ENCODE measurements at places on chromosomes 1 and 21.

GRCh38 chr1:110235834-110236682 is 25.9 kb downstream of the KCNC4 start:
- DNase-seq = no peak

DNA sequence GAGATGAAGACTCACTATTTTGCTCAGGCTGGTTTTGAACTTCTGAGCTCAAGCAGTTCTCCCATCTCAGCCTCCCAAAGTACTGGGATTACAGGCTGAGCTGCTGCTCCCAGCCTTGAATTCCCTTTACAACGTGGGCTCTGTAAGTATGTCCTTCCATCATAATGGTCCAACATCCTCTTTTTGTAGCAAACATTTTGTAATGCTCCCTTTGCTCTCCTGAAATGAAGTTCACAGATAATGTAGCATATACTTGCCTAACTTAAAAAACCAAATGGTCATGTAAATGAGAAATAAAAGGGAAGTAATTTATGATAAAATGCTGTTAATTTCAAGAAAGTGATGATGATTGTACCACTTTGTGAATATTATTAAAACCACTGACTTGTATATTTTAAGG is 30.5 kb upstream of the THEM4 start:
- no peak for DNase-seq

GRCh38 chr1:173444757-173445156 is 32.4 kb upstream of the PRDX6 start:
- DNase-seq = no peak

GRCh38 chr1:112006416-112007025 is 17.1 kb upstream of the KCND3 start:
- no peak for DNase-seq

DNA sequence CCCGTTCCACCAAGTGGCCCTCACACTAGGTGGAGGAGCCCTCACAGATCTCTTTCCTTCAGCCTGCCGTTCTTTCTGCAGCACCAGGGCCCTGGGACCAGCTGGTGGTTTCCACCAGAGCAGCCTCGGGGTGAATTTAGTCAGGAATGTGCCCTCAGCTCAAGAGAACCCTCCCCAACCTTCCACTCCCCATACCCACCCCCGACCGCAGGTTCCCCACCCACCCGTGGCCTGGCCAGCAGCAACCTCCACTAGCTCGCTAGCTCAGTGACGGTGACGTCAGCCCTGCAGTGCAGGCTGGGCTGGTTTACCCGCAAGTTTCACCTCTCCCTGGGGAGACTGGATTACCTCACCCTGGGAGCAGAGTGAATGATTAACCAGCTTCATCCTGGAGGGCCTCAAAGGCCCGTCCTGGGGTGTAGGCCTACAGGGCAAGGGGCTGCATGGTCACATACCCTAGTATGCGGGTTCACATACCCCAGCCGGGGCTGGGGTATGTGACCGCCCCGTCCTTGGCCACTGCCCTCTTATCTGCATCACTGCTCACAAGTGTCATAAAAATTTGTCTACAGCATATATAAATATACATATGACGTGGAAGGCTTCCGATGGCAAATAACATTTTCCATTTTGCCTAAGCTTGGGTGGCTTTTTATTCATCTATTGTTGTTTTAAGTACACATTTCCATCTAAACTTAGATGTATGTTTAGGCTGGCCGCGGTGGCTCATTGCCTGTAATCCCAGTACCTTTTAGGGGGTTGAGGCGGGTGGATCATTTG is 24.5 kb downstream of the ELF3 start:
- no peak for DNase-seq

DNA sequence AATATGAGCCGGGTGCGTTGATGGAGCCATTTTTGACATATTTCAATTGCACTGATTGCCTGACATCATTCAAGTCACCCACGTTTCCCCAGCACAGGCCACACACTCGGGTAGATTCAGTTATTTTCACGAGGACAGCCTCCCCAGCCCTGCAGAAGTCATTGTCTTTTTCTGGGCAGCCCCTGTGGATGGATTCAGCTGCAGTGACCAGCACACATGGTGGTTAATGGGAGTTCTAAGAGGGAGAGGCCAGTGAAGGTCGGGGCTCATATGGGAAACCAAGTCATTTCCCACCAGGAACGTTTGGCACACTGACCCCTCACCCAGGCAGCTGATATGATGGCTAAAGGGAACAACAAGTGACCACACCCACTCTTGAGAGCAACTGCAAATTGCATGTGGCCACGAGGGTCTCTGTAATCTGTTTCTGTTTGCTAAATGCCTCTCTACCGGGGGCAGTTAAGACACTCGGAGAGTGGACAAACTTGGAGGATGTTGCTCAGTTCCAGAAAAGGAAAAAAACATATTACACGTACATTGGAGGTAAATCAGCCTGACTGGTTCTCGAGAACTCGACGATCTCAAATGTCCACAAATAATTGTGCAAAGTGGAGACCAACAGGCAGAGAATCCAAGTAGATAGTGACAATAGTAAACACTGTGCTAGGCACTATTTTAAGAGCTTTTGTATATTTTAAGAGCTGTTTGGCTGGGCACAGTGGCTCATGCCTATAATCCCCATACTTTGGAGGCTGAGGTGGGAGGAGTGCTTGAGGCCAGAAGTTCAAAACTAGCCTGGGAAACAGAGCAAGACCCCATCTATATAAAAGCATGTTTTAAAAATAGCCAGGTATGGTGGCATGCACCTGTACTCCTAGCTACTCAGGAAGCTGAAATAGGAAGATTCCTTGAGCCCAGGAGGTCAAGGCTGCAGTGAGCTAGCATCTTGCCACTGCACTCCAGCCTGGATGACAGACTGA is 167.2 kb upstream of the IRF2BP2 start:
- DNase-seq = no peak

- no peak for DNase-seq
These were observed 172.3 kb downstream of the SIPA1L2 start for GRCh38 chr1:232457595-232457994.

DNA sequence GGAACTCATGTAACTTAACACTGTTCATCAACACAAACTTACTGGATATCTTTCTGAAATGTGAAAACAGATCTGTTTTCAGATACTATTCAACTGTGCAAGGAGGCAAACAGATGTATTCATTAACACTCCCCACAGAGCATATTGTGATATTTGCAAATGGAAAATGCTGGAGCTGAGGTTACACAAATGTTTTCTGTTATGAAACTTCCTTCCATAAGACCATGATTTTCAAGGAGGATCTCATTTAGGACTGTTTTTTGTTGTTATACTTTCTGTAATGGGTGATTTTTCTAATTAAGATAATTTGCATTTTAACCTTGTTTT is 56.1 kb downstream of the GABPA start:
- no peak for DNase-seq

DNA sequence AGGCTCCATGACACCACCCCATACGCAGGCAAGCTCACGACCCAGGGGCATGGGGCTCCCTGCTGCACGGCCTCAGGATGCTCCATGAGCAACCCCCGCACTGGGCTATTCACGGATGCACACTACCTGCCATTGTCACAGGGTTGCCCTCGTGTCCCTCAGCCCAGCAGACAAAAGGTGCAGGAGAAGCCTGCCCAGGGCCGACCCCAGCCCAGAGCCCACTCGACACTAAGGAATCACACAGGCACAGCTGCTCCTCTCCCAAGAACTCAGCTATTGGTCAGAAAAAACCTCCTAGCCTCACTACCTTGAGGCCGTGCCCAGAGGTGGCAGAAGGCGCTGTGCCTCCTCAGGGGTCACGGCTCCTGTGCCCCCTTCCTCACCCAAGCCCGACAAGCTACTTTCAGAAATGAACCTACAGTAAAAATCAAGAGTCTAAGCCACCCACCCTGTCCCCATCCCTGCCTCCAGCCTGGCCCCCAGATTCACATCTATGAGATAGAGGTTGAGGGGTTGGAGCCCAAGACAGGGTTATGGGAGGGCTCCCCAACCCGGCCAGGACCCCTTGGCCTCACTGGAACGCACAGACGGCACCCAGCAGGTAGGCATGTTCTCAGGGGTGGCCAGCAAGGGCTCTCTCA is 6.4 kb upstream of the SPATC1L start:
- DNase-seq = no peak

GRCh38 chr1:26697978-26698849 is 2.4 kb downstream of the ARID1A start:
- no peak for DNase-seq

DNA sequence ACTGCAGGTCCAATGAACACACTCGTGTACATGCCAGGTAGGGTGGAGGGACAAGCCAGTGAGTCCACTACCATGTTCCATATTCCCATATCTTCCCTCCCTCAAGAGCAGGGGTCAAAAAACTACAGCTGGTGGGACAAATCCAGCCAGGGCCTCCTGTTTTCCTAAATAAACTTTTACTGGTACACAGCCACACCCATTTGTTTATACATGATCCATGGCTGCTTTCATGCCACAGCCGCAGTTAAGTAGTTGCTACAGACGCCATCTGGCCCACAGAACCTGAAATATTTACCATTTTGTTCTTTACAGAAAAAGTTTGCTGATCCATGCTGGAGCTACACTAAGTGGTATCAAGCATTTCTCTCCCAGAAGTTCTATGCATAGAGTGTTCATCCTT is 42.4 kb downstream of the CASQ2 start:
- DNase-seq = no peak

DNA sequence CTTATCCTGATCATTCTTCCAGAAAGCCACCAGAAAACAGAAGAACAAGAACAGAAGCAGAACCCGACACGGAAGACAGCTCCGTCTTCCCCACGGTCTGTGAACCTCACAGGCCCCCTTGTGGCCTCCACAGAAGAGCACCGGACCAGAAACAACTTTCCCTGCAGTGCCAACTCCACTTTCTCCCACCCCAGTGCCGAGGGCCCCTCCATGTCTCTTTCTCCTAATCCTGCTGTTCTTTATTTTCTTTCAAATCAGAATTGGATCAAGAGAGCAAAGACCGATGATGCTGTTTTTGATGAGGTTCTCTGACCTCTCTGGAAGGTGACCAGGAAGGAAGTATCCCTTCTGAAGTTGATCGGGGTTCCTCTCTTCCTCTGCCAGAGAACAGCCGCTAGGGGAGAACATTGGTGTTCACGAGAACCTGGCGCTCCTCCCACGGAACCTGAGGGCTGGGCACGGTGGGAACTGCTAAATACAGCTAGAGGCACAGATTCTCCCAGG is 58.9 kb upstream of the CTTNBP2NL start:
- DNase-seq = no peak

GRCh38 chr1:200628223-200628881 is 7.8 kb upstream of the KIF14 start:
- no peak for DNase-seq

- DNase-seq = no peak
These were observed 184.8 kb upstream of the VAMP3 start for GRCh38 chr1:7586031-7586941.

- DNase-seq = no peak
These were observed 11.3 kb downstream of the DCAF8 start for GRCh38 chr1:160251011-160251410.

DNA sequence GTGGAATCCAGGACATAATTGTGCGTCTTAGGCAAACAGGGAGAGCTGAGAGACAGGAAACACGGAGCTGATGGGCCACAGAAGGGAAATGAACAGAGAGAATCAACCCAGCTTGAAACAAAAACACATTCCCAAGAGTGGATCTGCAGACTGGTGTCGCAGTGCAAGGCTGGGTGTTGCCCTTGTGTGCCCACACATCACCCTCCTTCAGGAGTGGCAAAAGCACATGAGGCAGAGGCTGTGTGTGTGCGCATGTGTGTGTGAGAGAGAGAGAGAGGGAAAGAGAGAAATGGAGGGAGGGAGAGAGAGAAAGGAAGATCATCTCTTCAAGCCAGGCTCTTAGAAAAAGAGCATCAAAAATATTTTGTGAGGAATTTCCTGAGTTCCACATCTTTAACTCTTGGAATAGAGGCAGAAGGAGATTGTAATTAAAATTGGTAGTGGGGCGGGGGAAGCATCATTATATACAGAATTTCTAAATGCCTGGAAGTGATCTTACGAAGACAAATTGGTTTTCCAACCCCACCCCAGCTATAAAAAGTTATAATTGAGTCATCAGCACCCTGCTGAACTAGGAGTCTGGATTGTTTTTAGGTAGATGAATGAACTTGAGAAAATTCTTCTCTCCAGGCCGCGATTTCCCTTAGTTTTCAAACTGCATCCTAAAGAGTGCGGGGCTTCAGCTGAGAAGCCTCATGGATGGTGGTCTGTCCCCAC is 480.7 kb downstream of the NPHP4 start:
- no peak for DNase-seq

GRCh38 chr1:113192242-113192641 is 119.2 kb downstream of the LRIG2 start:
- no peak for DNase-seq

GRCh38 chr1:212926372-212926771 is 24.0 kb upstream of the VASH2 start:
- DNase-seq = no peak

- DNase-seq = no peak
These were observed 648.4 kb downstream of the PLA2G4A start for GRCh38 chr1:187477103-187477502.

- no peak for DNase-seq
These were observed 12.3 kb downstream of the BTBD19 start for GRCh38 chr1:44820328-44821239.

GRCh38 chr1:160713161-160713560 is 1.5 kb upstream of the CD48 start:
- no peak for DNase-seq

All from stimulated activated CD8-positive, alpha-beta memory T cell treated with anti-CD3 and anti-CD28 coated beads, Interleukin-4, amount 100 ng/mL, for 4 hours (primary cell).